Esophagus mucosa (tissue), 1 donor: ENCODE measurements at places on chromosomes 6 and 20. TPM values are rescaled to one million over a fixed set of nuclear protein-coding genes. Genes with fewer than 3 reads are reported as not detected.

- ATAC-seq = peak; percentile 97
These were observed 188.7 kb upstream of the GMDS start for GRCh38 chr6:2434116-2434515.

DNA sequence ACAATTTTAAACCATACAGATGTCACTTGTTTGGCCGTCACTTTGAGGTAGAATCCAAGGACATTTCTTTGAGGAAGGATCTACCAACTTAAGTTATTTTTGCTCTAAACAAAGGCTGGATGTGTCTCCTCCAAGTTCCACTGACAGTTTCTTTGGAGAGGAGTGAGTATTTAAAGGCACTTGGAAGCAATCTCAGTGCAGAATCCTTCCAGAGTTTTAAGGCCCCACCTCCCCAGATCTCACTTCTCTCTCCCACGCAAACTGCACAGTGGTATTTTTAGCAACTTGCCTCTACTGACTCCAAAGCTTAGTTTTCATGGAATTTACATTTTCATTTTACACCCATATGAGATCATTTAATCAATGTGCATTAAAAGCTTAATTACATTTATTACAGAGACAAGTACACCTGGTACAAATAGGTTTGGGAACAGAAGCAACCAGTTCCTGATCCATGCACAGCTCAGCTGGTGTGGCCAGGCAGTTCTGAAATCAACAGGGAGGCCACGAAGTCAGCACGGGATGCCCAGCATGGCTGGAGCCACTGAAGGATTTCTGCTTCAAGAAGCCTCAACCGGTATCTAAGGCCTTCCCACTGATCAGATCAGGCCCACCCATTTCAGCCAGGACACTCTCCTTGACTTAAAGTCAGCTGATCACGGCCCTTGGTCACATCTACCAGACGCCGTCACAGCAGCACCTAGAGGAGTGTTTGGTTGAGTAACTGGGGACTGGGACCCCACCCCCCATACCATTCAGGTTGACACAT lies 109.8 kb downstream of the SYCP2 start:
- no peak for ATAC-seq

DNA sequence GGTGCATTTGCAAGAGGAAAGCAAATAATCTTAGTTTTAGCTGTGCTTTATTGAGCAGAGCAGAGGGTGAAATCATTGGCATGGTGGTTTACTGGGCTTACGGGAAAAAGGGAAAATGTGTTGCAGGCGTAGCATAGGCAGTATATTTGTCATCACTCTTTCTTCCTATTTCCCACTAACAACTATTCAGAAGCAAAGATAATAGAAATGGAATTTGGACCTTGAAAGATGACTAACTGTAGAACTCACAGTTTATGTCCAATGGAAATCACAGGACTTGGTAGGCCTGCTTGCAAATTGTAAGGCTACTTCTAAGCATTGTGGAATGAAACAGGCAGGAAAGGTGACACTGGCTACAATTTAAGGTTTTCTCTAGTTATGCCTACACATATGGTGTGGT lies 611.9 kb upstream of the MAN1A1 start:
- ATAC-seq = no peak

GRCh38 chr6:123547216-123547978 lies 89.4 kb downstream of the TRDN start:
- ATAC-seq = no peak

- no peak for ATAC-seq
These were observed 278.2 kb downstream of the CLIC5 start for GRCh38 chr6:45737331-45738056.

DNA sequence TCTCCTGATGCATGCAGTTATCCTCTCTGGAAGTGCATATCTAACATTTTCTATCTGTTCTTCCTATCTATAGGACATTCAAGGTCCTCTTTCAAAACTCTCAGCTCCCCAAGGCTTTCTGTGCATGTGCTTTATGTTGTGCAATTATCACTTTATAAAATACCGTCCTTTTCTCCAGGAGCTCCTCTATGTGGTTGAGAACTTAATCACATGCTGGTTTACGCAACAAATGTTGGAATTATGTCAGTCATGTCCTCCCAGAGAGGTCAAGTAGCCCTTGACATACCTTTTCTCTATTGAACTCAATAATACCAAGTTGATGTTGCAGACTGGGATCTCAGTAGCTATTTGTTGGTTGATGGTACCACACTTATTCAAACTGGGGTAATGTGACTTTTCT lies 388.4 kb downstream of the BTBD3 start:
- no peak for ATAC-seq

DNA sequence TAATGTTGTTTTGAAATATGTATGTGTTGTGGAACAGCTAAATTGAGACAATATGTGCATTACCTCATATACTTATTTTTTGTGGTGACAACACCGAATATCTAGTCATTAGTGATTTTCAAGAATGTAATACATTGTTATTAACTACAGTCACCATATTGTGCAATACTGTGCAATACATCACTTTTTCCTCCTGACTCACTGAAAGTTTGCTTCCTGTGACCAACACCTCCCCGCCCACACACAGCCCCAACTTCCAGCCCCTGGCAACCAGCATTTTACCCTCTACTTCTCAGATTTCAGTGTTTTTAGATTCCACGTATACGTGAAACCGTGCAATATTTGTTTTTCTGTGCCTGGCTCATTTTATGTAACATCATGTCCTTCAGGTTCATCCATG lies 627.9 kb downstream of the PRKN start:
- peak; percentile 93 for ATAC-seq

GRCh38 chr6:3186974-3187382 lies 29.6 kb upstream of the TUBB2A start:
- no peak for ATAC-seq

DNA sequence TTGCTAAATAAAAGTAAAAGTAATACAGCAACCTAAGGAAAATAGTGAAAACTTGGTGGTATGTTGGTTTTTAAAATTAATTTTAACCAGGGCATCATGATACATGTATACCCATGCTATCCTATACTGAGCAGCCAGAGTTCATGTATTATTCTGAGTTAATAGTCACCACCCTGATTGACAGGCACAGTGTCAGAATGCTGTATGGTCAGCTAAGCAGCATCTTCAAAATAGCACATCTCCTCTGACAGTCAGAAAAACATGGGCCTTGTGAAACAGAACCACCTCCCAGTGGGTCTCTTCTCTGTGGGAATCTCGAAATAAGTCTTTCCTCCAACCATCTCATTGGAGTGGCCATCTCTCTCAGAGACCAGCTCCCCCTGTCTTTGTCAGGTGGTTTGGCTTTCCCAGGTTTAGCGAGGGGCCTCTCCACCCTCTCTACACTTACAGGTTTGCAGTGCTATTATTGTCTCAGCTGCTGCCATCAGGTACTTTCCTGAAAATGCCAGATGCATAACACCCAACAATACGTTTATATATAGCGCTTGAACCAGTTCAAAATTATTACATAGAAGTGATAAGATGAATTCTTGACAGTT lies 47.1 kb upstream of the RNF8 start:
- no peak for ATAC-seq

DNA sequence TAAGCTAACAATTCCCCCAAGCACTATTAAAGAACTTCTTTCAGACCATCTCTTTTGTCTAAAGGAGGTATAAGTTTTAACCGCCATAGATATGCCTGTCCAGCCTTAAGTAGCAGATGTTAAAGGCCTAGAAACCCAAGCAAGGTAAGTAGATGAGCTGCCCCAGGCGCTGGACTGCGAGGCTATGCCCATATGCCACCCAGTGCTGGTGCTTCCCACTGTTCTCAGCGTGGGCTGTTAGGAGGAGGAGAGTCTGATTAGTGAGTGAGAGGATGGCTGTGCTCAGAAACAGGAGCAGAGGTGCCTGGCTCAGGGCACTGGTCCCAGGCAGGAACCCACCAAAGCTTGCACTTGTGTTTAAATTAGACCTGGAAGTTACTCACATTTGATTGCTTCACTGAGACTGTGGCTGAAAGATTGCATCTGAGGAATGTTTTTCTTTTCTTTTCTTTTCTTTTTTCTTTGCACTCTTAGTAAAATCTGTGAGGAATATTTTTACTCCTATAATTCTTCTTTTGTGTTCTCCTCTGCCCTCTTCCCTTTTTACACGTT lies 32.2 kb downstream of the PRPH2 start:
- no peak for ATAC-seq

GRCh38 chr6:149903938-149904611 lies 6.2 kb upstream of the RAET1E start:
- ATAC-seq = no peak

DNA sequence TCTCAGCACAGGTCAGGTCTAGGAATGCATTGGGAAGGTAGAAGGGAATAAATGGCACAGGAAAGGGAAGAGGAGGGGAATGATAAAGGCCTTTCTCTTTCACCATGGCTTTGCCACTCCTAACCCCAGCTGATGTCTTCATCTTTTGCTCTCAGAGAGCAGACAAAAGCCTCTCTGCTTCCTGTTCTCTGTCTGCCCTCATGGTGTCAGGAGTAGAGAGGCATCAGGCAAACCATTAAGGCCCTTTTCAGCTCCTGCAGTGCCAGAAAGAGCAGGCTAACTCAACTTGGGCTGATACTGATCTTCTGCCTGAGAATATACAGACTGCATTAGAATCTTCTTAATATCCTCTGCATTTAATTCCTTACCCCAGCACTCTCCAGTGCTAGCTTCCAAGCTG lies 48.0 kb upstream of the STXBP5 start:
- no peak for ATAC-seq

DNA sequence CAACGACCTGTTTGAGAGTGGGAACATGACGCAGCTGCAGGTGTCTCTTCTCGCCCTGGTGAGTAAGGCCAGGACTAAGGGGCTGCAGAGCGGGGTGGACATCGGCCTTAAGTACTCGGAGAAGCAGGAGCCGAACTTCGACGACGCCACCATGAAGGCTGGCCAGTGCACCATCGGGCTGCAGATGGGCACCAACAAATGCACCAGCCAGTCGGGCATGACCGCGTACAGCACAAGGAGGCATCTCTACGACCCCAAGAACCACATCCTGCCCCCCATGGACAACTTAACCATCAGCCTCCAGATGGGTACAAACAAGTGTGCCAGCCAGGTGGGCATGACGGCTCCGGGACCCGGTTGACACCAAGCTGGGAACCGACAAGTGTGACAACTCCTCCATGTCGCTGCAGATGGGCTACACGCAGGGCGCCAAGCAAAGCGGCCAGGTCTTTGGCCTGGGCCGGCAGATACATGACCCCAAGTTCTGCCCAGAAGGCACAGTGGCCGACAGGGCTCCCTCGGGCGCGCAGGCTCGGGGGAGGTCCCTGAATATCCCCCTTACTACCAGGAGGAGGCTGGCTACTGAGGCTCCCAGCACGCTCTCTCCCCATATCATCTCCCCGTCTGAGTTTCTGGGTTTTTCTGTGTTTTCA lies 15.9 kb upstream of the AMD1 start:
- no peak for ATAC-seq

GRCh38 chr6:99378636-99379035 lies 15.4 kb downstream of the COQ3 start:
- no peak for ATAC-seq

DNA sequence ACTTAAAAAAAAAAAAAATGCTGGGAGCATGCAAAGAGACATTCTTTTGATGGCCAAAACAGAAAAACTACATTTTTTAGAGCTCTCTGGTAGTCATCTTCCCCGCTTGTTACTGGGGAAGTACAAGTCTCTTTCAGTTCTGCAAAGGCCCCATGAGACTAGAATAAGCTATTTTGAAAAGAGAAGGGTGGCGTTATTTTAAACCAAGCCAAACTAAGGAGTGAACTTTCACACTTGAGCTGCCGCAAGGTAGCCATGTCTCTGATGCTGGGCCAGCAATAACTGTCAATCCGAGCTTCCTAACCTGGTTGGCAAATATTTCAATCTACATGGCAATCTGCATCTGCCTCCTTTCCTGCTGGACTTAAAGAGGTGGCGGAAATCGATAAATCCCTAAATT lies 96.7 kb downstream of the L3MBTL3 start:
- ATAC-seq = no peak

- ATAC-seq = peak; percentile 44
These were observed 79.0 kb downstream of the SH3BGRL2 start for GRCh38 chr6:79710127-79710526.

- no peak for ATAC-seq
These were observed 30.9 kb downstream of the FYN start for GRCh38 chr6:111842271-111842822.

- no peak for ATAC-seq
These were observed 87.2 kb downstream of the PRND start for GRCh38 chr20:4808872-4809271.

- peak; percentile 42 for ATAC-seq
These were observed 75.5 kb upstream of the TINAG start for GRCh38 chr6:54232703-54233102.

- no peak for ATAC-seq
These were observed 2.9 kb downstream of the ADISSP start for GRCh38 chr20:3764659-3765058.

- no peak for ATAC-seq
These were observed 6.5 kb upstream of the GRIK2 start for GRCh38 chr6:101386982-101387381.

CALHM4 gene
- not detected for total RNA-seq

FNDC1 gene
- 0.12 TPM for total RNA-seq

MAK gene
- not detected for total RNA-seq

ALDH8A1 gene
- 0.16 TPM for total RNA-seq

HLA-DRA gene
- total RNA-seq = 38.7 TPM

HLA-G gene
- 0.16 TPM for total RNA-seq

XKR7 gene
- total RNA-seq = not detected

ZC2HC1B gene
- not detected for total RNA-seq

ARMH2 gene
- total RNA-seq = not detected
